Stimulated activated CD8-positive, alpha-beta memory T cell treated with anti-CD3 and anti-CD28 coated beads, Interleukin-7, amount 100 ng/mL, for 48 hours (primary cell): ENCODE measurements at places on chromosomes 7 and 10.

DNA sequence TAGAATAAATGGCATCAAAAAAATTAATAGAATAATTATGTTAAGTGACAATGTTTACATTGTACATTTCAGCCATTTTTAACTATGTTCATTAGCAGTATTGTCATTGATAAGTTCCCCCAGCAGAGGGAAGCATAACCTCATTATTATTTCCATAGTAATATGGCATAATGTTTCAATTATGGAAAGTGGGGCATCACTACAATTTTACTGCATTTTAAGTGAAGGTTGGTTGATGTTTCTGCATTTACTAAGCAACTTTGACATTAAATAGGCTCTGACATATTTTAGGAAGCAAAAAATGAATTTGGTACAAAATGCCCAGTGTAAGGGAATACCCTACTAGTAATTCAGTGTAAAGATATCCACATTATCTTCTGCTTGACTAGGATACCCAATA, 218.3 kb downstream of the SEMA3A start:
- no peak for DNase-seq

DNA sequence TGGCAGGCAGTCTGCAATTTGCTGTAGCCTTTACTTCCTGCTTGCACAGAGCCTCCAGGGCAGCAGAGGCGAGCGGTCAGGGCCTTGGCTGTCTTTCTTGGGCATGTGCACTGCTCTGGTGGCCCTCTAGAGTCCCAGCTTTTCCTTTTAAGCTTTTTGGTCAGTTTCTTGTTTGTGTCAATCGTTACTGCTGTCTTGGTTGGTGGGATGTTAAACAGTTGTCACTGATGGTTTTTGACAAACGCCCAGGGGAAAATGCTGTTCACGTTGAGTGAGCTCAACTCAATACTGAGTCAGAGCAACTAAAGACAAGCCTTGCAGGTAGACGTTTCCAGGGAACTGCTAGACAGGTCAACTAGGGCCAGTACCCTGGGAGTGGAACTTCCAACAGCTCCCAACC, 14.0 kb downstream of the PRKRIP1 start:
- no peak for DNase-seq

DNA sequence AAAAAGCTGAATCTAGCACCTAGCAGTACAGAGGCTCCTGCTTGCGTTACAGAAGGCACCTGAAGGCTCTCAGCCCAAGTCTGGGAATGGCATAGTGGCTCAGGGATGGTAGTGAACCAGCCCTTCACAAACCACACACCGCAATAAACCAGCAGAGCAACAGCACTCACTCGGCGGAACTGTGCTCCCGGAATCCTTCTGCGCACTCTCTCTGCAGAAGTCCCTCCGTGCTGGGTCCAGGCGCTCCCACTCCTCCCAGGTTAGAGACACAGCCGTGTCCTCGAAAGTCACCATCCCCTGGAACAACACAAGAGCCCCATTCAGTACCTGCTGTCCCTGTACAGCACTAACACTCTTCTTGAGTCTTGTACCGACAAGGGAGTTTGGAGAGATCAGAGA, 1.5 kb downstream of the ZNF394 start:
- no peak for DNase-seq

GRCh38 chr7:54964136-54964535, 54.7 kb upstream of the EGFR start:
- no peak for DNase-seq

GRCh38 chr7:137916980-137917645, 70.3 kb upstream of the DGKI start:
- no peak for DNase-seq

DNA sequence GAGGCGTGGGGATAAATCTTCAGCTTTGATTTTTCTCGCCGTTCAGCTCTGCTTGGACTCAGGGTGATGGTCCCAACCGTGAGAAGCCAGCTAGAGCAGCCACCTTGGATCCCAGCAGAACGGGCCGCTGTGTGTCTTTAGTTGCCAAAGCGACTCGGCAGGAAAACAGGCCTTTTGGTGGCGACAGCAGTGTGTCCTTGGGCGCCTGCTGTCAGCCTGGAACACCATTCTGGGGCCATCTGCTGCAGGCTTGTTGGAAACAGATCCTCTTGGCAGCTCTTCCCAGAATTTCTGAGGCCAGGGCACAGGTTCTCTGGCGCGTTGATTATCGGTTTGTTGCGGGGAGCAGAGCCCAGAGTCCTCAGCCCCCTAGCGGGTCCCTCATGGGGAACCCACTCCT, 97.6 kb downstream of the CUX1 start:
- no peak for DNase-seq

GRCh38 chr10:78211561-78212051, 177.9 kb downstream of the RPS24 start:
- no peak for DNase-seq

GRCh38 chr10:117549100-117549585, 6.6 kb downstream of the EMX2 start:
- DNase-seq, result no peak
